Temporal lobe (tissue), 4 donors: ENCODE measurements at places on chromosomes 4 and X. TPM values are rescaled to one million over a fixed set of nuclear protein-coding genes. Genes with fewer than 3 reads are reported as not detected.

The THAP9 gene
- total RNA-seq = 13.3 TPM

The PLXNA3 gene
- 17.7 TPM for total RNA-seq

The TMEM187 gene
- total RNA-seq = 1.7 TPM

The MAGEA6 gene
- total RNA-seq = not detected

The YIPF7 gene
- 2.0 TPM for total RNA-seq

The HSFX1 gene
- 3.0 TPM for total RNA-seq

The ADH7 gene
- not detected for total RNA-seq

The DACH2 gene
- total RNA-seq = 3.7 TPM

The PPP4R3C gene
- not detected for total RNA-seq

The CC2D2A gene
- 26.3 TPM for total RNA-seq

The ODAPH gene
- total RNA-seq = not detected

The GAGE12F gene
- total RNA-seq = not detected

The CXorf65 gene
- total RNA-seq = not detected

The RAP2C gene
- 12.8 TPM for total RNA-seq

The C4orf50 gene
- total RNA-seq = 11.3 TPM

The XG gene
- total RNA-seq = not detected

The TIGD2 gene
- total RNA-seq = 9.1 TPM

The XAGE1B gene
- total RNA-seq = not detected

The SCRG1 gene
- total RNA-seq = 3.0 TPM

The FDCSP gene
- total RNA-seq = not detected

The DRD5 gene
- total RNA-seq = 0.74 TPM

The RAB41 gene
- total RNA-seq = not detected

The ADRA2C gene
- total RNA-seq = 1.5 TPM

The ZMAT1 gene
- 12.5 TPM for total RNA-seq

The GALNTL6 gene
- 15.5 TPM for total RNA-seq

The DIPK2B gene
- total RNA-seq = 6.4 TPM

The FGF13 gene
- 80.9 TPM for total RNA-seq

The STBD1 gene
- 0.74 TPM for total RNA-seq

The MAGEB10 gene
- not detected for total RNA-seq

The ARHGAP4 gene
- total RNA-seq = 3.2 TPM

The RTL5 gene
- 8.4 TPM for total RNA-seq

The STARD8 gene
- 2.5 TPM for total RNA-seq

The SLC6A14 gene
- total RNA-seq = not detected

The FHIP1A gene
- 3.7 TPM for total RNA-seq

The GASK1B gene
- total RNA-seq = 14.3 TPM

The PTPN13 gene
- 50.4 TPM for total RNA-seq

The FMR1 gene
- 60.0 TPM for total RNA-seq
